ENCODE measurements at places on chromosomes 7 and 10. TPM values are rescaled to one million over a fixed set of nuclear protein-coding genes. Genes with fewer than 3 reads are reported as not detected.

The OR9A2 gene
- not detected for total RNA-seq

- no peak for DNase-seq
These were observed 421.0 kb downstream of the PTPRN2 start for GRCh38 chr7:158166386-158167340.

DNA sequence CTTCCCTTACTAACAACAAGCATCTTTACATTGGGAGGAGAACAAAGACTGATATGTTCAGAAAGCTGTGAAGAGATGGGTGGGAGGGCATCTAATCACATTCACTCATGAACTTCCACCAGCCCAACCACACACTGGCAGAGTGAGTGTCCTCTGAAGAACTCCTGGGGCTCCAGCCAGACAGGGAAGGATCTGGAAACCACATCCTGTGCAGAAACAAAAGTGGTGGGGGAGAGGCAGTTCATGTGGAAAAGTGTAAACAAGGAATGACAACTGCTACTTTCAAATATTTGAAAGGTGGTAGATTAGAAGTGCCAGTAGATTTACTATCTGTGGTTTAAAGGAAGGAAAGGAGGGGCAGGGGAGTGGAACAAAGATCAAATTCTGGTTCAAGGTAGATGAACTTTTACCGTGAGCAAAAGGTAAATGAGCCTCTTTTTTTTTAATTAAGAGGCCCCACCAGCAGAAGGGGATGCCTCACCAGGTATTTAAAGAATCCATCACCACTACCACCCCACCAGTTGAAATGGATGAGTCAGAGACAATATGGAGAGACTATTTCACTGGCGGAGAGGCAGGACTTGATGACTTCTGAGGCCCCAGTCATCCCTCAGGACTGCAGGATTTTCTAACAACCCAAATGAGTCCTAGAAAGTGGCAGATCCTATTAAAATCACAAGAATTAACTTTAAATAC is 34.5 kb downstream of the GOT1 start:
- DNase-seq: no peak

DNA sequence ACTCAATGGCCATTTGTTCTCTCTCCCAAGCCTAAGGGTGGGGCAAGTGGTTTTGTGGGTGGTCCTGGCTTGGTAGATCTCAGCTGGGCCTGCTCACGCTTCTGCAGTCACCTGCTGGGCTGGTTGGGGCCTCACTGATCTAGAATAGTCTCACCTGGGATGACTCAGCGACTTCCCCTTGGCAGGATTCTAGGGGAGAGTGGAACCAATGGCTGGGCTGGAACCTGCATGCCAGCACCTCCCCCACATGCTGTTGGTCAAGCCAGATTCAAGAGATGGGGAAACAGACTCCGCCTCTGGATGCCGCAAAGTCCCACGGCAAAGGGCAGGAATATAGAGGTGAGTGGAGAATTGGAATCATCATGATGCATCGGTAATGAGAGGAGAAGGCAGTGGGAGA is 292.9 kb upstream of the NPVF start:
- no peak for DNase-seq

DNA sequence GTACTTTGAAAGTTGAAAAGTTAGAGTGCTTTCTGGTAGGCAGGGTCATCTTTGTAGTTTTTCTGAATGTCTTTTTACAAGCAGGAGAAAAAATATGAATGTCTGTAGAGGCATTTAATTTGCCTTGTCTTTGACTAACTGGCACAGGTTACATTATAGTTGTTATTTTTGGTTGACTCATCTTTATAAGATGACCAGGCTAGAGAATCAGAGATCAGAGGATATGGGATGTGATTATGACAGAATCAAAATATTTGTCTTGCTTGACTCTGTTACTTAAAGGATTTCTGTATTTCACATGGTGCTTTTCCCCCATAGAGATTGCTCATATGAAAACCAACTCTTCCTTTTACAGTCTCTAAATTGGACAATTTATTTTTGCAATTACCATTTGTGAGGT is 2.4 kb downstream of the ZMYND11 start:
- DNase-seq: no peak

DNA sequence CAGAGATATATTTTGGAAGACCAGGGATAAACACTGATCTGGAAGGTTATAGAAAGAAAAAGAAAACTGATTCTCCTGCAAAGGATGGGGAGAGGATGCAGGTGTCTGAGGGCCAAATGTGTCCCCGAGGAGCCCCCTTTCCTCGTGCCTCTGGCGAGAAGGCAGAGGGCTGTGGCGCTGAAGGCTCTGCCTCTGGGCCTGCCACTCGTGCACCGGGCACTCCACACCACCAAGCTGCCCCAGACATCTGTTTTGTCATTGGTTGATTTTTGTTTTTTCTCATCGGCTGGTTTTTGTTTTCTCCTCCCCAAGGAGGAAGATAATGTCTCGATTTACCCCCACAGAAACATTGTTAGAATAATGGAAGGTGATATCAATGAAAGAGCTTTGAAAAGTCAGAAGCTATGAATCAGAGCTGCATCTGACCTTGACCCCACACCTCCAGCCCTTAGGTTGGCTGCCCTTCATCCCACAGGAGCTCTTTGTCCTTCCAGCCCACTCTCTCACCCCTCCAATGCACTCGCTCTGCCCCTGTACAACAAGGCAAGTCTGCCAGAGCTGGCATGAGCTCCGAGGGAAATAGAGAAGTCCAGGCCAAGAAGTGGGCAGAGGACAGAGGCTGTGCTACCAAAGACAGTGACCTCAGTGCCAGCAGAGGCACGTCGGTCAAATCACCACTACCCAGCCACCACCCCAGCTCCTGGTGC is 124.8 kb downstream of the TCERG1L start:
- DNase-seq: no peak

GRCh38 chr10:132482090-132482800 is 55.3 kb upstream of the INPP5A start:
- no peak for DNase-seq
